Naive thymus-derived CD4-positive, alpha-beta T cell (primary cell): ENCODE measurements at places on chromosomes 4 and X. TPM values are rescaled to one million over a fixed set of nuclear protein-coding genes. Genes with fewer than 3 reads are reported as not detected.

The TMEM271 gene
- not detected for total RNA-seq

The FGFBP2 gene
- 3.9 and 4.5 TPM in 2 replicates for total RNA-seq

The LDOC1 gene
- total RNA-seq = 7.0 and 7.7 TPM in 2 replicates

The SPIN4 gene
- total RNA-seq = 6.1 and 6.8 TPM in 2 replicates

The CENPVL2 gene
- not detected for total RNA-seq

The ASB11 gene
- total RNA-seq = not detected

The SMPX gene
- total RNA-seq = not detected

The XAGE5 gene
- total RNA-seq = not detected

The REPS2 gene
- total RNA-seq = not detected in 2 replicates

The TMEM165 gene
- 55.7 TPM for total RNA-seq

The DSPP gene
- not detected for total RNA-seq

The PRDM8 gene
- total RNA-seq = 13.7 TPM

The AMTN gene
- total RNA-seq = not detected in 2 replicates

The SPP1 gene
- total RNA-seq = 28.5 TPM

The BBS12 gene
- 0.88 TPM for total RNA-seq

The FAM133A gene
- not detected in 2 replicates for total RNA-seq

The NRK gene
- total RNA-seq = not detected in 2 replicates

The RAI2 gene
- 1.6 TPM for total RNA-seq

The TENM3 gene
- not detected for total RNA-seq

The CORIN gene
- total RNA-seq = not detected

The USP27X gene
- 1.8 and 2.3 TPM in 2 replicates for total RNA-seq

The AKAP14 gene
- total RNA-seq = not detected

The VEGFD gene
- not detected for total RNA-seq

The PLK4 gene
- total RNA-seq = 34.7 and 39.6 TPM in 2 replicates

The CEP135 gene
- 20.6 TPM for total RNA-seq

The DMRTC1 gene
- total RNA-seq = not detected in 2 replicates

The FMR1 gene
- 76.8 TPM for total RNA-seq

The PPM1K gene
- 91.9 TPM for total RNA-seq

The SCRG1 gene
- not detected in 2 replicates for total RNA-seq

The IGFBP7 gene
- 16.7 TPM for total RNA-seq

The MAGEA6 gene
- total RNA-seq = not detected
